ENCODE measurements at places on chromosomes 13 and 19. TPM values are rescaled to one million over a fixed set of nuclear protein-coding genes. Genes with fewer than 3 reads are reported as not detected.

NDUFB7 gene
- 756 TPM for total RNA-seq

NTF4 gene
- total RNA-seq = 1.3 TPM

GRCh38 chr13:77374786-77375185 lies 47.9 kb upstream of the MYCBP2 start:
- DNase-seq = no peak

DNA sequence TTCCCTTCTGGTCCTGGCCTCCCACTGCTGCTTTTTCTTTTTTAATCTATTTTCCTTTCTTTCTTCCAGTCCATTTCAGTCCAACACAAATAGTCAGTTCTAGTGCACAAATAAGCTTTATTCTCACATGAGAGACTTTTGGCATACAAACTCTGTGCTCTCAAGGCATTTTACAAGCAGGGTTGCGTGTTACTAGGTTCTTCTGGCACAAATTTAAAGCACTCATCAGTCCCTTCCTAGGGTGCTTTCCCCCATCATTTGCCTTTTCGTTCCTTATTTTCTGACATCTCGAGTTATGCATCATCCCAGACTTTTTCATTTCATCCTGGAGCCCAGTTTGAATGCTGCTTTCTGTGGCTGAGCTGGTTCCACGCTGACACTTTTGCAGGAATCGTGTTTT lies 29.8 kb upstream of the IL17D start:
- DNase-seq = no peak

- no peak for DNase-seq
Measured at GRCh38 chr19:14271840-14272239, 65.9 kb upstream of the ADGRL1 start.

All from gastrocnemius medialis (tissue), 4 donors.